ENCODE measurements at places on chromosomes 11 and 22.

DNA sequence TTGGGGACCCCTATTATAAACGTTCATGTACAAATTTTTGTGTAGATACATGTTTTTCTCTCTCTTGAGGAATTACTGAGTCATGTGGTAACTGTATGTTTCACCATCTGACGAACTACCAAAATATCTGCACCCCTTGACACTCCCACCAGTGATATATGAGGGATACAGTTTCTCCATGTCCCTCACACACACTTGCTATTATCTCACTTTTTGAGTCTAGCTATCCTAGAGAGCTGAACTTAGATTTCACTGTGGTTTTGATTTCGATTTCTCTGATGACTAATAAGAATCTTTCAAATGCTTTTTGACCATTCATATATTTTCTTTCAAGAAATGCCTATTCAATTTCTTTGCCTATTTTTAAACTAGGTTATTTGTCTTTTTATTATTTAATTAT, 200.2 kb downstream of the PGR start:
- DNase-seq: no peak

DNA sequence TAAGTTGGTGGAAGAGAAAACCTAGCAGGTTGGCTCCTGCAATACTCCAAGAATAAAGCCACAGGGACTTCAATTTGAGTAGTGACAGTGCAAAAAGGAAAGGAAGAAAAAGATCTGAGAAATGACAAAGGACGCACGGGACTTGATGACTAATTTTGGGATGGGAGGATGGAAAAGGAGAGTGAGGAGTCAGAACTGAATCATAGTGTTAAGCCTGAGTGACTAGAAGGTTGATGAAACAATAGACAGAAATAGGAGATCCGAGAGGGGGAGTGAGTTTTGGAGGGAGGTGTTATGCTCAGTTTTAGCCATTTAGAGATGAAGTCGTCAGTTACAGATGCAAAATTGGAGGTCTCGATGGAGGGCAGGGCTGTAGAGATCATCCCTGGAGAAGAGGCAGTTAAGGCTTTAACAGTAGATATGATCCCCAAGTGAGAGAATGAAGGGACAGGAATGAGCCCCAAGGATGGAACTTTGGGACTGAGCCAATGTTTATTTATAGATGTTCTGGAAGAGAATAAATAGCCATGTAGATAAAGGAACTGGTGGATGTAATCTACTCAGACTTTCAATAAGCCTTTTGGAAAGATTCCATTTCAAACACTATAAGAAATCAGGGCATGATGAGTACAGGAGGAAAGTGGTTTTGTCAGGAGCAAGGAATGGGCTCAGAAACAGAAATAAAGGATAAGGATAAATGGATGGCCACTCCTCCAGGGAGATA, 108.9 kb upstream of the NCAM1 start:
- DNase-seq: no peak

DNA sequence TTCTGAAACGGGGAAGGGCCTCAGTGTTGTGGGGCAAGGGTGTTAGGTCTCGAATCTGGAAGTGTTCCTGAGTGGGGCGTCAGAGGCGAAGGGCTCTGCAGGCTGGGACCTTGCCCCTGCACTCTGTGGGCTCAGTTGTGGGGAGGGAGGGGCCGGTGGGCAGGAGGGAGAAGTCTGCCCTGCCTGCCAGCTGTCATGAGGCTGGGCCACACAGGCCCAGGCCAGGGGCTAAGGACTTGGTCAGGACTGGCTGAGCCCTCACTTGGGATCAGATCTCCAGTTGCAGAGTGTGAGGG, at the start of gene CRACR2B:
TSS of gene CRACR2B (plus strand) at position 23 of the 296 bp plus-strand sequence. CDS start 689 bp downstream, outside the sequence.
- DNase-seq: no peak

GRCh38 chr22:35611891-35612576, 5.1 kb downstream of the MB start:
- DNase-seq: no peak

Measured in skin of body (tissue), 3 donors.